ENCODE measurements at places on chromosomes 7 and 10.
A peak's percentile ranks its signal among the peaks of the same experiment; 100 is the strongest.

DNA sequence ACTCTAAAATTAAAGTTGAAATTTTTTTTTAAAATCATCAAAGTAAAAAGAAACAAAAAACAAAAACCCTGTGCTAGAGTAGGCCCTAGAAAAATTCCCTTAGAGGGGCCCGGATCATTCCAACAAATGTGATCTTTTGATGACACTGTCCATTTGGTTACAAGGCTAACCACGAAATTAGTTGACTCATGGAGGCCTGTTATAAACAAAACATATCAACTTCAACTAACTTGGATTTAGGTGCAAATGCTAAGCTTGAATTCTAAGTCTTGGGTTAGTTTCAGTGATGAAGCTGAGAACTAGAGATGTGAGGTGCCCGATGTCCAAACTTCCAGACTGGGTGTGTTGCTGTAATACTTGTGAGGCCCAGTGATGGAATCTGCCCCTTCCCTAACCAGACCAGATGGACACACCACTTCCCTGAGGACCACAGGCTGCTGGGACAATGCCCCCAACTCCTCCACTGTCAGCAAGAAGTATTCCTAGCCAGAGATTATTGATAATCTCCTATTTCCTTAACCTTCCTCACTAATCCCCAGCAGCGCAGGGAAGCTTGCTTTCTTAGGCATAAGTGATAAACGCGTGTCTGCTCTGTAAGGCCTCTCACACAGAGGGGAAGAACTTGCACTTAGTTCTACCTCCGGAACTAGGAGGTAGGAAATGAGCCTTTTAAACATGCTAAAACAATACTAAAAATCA is 108.7 kb downstream of the RAPGEF5 start:
- DNase-seq: no peak

- DNase-seq: no peak
Measured at GRCh38 chr7:99619571-99620130, 2.9 kb downstream of the ZSCAN25 start.

DNA sequence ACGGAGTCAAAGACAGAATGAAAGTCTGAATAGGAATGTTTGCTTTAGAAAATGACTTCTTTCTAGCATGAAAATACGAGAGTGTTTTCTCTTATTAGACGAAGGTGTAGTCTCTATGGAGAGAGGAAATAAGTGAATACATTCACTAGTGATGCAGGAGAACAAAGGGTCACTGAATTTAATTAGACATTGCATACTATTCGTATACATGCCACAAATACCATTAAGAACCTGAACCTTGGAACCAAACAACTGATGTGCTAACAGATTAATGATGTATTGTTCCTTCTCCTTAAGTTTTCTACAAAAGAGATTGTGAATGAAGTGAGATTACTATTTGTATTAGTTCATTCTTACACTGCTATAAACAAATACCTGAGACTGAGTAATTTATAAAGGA is 10.3 kb downstream of the THAP5 start:
- DNase-seq: no peak

GRCh38 chr7:40659231-40659630 is 524.4 kb downstream of the SUGCT start:
- DNase-seq: no peak

GRCh38 chr7:1058821-1059199 is 14.5 kb downstream of the GPR146 start:
- DNase-seq: no peak

- no peak for DNase-seq
Measured at GRCh38 chr10:3478153-3478552, 305.6 kb upstream of the PITRM1 start.

DNA sequence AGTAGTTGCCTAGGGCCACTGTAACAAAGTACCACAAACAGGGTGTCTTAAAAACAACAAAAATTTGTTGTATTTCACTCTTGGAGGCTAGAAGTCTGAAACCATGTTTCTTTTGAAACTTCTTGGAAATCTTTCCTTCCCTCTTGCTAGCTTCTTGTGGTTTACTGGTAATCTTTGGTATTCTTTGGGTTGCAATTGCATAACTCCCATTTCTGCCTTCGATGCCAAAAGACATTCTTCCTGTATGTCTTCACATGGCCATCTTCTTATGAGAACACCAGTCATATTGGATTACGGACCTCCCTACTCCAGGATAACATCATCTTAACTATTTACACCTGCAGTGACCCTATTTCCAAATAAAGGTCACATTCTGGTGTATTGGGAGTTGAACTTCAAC is 357.4 kb downstream of the PPP1R3A start:
- peak; percentile 16 for DNase-seq

- no peak for DNase-seq
Measured at GRCh38 chr7:156585025-156585648, 55.4 kb upstream of the RNF32 start.

DNA sequence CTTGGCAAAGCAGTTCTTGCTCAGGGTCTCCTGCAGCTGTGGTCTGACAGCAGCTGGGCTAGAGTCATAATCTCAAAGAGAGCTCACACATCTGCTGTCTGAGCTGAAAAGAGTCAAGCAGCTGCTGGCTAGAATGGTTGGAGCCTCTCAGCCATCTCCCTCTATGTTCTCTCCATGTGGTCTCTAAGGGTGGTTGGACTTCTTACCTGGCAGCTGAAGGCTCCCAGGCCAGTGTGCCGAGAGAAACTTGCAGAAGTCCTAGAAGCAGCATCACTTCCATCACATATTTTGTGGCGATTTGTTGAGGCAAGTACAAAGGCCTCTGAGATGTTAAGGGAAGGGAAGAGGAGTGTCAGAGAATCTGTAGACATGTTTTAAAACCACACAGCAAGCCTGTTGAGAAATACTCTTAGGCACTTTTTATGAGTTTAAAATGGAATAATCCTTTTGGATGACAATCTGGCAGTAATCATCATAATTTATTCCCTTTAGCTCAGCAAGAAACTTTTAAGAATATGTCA is 93.2 kb downstream of the REEP3 start:
- peak; percentile 60 for DNase-seq

GRCh38 chr10:97648562-97649404 is 8.3 kb downstream of the PI4K2A start:
- DNase-seq: no peak

DNA sequence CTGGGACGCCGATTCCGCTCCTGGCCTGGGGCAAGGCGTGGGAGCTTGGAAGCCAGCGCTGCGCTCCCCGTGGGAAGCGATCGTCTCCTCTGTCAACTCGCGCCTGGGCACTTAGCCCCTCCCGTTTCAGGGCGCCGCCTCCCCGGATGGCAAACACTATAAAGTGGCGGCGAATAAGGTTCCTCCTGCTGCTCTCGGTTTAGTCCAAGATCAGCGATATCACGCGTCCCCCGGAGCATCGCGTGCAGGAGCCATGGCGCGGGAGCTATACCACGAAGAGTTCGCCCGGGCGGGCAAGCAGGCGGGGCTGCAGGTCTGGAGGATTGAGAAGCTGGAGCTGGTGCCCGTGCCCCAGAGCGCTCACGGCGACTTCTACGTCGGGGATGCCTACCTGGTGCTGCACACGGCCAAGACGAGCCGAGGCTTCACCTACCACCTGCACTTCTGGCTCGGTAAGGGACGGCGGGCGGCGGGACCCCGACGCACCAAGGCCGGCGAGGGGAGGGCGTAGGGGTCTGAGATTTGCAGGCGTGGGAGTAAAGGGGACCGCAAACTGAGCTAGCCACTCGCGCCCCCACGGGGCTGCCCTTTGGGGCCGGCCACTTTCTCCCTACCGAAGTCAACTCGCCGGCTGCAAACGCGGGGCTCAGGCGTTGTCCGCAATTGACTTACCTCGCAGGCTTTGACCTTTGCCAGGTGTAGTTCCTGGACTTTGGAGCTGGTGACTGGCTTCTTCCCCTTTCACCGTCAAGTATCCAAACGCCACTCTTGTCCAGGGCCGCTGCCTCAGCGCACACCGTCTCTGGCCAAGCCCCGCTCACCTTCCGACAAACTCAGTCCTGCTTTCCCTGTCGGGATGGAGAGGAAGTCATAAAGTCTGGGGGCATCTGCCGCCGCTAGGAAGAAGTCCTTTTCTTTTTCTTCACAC is at the start of gene SCIN:
Gene SCIN (plus strand): TSS at position 187 of the 928 bp plus-strand sequence. CDS start 67 bp downstream, at position 254.
- peak; percentile 35 for DNase-seq

DNA sequence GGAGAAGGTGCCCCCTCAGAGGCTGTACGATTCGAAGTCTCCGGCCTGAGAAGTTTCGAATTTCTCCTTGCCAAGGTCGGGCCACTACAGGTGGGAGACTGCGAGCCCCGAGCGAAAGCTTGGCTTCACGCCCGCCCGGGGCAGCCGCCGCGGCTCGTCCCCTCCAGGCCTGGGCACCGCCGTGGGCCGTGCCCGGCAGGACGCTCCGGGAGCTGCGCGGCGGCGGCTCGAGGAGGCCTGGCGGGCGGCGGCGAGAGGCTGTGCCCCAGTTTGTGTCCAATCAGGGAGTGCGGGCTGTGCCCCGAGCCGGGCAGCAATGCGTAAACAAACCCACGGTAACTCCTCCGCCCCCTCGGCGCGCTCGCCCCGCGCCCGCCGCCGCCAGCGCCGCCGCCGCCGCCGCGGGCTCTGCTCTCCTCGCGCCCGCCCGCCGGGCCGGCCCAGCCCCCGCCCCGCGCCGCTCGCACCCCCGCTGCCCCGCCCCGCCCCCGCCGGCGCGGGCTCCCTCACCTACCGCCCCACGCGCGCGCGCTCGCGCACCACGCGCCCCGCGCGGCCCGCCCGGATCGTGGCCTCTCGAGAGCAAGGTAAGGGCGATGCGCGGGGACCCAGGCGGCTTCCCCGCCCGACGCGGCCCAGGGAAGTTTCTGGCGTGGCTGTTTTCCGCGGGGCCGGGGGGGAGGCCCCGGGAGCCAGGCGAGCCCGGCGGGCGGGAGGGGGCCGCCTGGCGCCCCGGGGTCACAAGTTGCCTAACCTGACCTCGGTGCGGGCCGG is 57.8 kb upstream of the PCGF5 start:
- DNase-seq: peak; percentile 67

- peak; percentile 75 for DNase-seq
Measured at GRCh38 chr7:47945261-47946015, 2.8 kb downstream of the PKD1L1 start.

GRCh38 chr7:144632724-144633123 is 203.1 kb downstream of the TPK1 start:
- no peak for DNase-seq

GRCh38 chr7:158282461-158283001 is 305.1 kb downstream of the PTPRN2 start:
- no peak for DNase-seq

DNA sequence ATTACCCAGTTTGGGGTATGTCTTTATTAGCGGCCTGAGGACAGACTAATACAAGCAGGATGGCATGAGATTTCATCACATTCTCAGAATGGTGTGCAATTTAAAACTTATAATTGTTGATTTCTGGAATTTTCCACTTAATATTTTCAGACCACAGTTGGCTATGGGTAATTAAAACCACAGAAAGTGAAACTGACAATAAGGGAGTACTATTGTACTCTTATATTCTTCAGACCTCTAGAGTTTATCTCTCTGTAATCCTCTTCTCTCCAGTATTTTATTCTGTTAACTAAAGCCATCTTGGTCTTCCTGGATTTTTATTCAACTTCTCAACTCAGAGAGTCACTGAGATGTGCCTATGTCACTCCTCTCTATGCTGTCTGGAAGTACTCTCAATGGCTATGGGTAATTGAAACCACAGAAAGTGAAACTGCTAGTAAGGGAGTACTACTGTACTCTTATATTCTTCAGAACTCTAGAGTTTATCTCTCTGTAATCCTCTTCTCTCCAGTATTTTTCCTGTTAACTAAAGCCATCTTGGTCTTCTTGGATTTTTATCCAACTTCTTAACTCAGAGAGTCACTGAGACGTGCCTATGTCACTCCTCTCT is 118.3 kb downstream of the PPP1R17 start:
- DNase-seq: no peak

DNA sequence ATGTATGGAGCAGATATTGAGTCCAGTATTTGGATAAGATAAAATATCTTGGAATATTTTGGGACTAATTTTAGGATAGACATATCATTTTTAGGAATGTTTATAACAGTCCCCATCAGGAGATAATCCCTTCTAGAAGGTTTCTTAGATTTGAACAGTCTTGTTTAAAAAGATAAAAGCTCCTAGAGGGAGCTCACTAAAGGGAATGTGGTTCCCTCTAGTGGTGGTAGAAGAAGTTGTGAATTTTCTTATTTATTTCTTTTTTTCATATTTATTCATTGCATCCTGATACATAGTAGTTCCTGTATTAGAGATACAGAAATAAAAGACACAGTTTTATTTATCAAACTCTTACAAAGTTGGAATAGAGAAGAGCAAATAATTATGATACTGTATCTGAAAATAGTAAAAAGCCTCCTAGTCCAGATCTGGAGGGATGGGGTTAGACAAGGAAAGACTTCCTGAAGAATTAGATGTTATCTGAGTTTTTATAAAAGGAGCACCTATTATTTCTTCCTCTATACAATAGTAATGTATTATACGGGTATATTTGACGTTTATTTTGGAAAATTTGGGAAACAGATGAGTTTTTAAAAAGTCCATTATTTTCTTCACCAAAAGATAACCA is 24.5 kb upstream of the KLF14 start:
- DNase-seq: peak; percentile 47

GRCh38 chr7:14137676-14138075 is 148.2 kb upstream of the ETV1 start:
- no peak for DNase-seq

DNA sequence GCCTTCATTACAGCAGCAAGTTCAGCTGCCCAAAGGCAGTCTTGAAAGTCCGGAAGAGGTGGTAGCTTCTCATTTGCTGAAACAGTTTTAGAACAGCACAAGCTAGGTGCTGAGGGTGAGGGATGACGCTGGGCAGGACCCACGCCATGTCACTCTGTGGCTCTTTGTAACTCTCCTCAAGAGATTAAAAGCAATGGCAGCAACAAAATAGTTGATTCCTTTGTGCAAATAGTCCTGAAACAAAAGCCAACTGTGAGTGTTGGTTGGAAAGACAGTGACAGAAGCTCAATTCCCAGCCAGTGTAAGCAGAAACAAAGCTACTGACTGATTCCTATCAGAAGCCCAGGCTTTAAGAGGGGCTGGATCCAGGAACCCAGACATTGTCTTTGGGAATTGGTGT is 47.6 kb upstream of the AQP1 start:
- DNase-seq: peak; percentile 57

DNA sequence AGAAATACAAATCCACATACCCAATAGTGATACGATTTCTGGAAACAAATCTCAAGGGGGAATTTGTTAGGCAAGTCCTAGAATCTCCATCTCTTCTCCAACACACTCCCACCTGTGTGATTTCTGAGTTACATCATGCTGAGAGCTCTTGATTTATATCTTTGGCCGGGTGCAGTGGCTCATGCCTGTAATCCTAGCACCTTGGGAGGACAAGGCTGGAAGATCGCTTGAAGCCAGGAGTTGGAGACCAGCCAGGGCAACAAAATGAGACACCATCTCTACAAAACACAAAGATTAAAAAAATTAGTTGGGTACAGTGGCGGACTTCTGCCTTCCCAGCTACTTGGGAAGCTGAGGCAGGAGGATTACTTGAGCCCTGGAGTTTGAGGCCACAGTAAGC is 1.5 kb upstream of the MTPN start:
- no peak for DNase-seq

- DNase-seq: no peak
Measured at GRCh38 chr7:10931161-10931560, 42.5 kb upstream of the PHF14 start.

GRCh38 chr10:119495021-119495505 is 47.5 kb downstream of the RGS10 start:
- peak; percentile 18 for DNase-seq
